ENCODE measurements at places on chromosomes 2 and 18.

- peak; percentile 59 for DNase-seq
Measured at GRCh38 chr18:67318651-67319050, 197.9 kb downstream of the DSEL start.

DNA sequence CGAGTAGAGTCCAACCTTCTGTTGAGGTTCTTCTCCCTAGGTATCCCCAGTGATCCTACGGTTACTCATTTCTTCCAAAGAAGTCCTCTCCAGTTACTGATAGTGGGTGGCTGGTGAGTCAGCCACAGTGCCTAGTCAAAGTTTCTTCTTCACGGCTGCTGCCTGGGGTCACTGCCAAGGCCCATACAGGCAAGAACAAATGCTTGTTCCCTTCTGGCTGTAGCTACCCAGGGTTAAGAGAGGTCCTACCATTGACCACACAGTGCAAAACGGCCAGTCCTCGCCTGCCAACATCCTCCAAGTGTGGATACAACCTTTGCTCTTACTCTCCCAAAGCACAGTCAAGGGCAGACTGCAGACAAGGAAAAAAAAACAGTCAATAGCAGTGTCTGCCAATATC lies 2.9 kb upstream of the PTPN4 start:
- DNase-seq: peak; percentile 57

GRCh38 chr18:22067682-22068081 lies 101.7 kb upstream of the GATA6 start:
- no peak for DNase-seq

- no peak for DNase-seq
Measured at GRCh38 chr18:45198526-45198925, 416.8 kb upstream of the SLC14A2 start.

DNA sequence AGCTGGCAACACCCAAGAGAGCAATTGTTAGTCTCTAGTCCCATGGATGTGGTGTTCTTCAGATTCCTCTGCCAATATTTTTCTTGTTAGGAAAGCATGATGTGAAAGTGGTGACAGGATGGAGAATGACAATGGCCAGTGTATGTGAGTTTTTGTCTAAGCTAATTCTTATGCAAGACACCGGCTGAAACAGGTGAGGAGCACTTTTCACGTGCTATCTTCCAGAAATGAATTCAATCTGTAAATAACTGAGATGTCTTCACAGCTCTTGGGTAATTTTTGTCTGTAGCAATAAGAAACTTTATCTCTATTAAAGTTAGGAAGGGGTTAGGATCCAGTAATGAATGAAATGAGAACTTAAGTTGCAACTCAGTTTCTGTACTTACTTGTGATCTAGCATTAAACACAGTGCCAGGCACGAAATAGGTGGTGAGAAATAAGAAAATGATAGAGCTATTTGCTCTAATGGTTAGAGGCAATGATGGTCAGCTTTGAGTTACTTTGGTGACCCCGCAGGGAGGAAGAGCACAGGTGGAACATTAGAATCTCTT lies 676 bp upstream of the AGPS start:
- no peak for DNase-seq

DNA sequence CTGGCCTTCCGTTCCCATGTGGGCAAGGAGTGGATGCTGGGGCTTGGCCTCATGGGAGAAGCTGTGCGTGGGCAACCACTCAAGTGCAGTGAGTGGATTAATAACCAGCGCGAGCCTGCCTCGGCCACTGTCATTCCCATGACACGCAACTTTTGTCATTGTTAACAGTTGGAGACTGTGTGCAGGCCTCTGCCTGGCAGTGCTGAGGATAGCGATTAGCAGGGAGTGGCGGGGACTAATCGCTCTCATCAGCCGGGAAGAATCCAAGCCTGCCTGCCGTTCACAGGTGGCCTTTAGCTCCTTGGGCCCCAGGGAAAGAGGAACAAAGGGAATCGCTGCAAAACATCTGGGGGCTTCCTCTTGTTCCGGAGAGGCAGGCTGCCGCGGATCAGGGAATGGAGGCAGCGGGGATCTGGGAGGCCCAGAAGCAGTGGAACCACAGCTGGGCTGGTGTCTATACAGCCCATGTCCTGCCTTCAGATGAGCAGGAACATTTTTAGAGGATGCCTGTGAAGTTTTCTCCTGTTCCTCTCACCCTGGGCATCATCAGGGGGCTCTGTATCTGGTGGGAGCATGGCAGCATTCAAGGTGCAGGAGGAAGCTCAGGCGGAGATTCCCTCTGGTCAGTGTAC lies 53.8 kb downstream of the CTIF start:
- DNase-seq: no peak
